T-cell (primary cell): ENCODE measurements at places on chromosomes 2 and 18.

- DNase-seq: no peak
Measured at GRCh38 chr18:74514860-74515495, 18.8 kb downstream of the CNDP2 start.

DNA sequence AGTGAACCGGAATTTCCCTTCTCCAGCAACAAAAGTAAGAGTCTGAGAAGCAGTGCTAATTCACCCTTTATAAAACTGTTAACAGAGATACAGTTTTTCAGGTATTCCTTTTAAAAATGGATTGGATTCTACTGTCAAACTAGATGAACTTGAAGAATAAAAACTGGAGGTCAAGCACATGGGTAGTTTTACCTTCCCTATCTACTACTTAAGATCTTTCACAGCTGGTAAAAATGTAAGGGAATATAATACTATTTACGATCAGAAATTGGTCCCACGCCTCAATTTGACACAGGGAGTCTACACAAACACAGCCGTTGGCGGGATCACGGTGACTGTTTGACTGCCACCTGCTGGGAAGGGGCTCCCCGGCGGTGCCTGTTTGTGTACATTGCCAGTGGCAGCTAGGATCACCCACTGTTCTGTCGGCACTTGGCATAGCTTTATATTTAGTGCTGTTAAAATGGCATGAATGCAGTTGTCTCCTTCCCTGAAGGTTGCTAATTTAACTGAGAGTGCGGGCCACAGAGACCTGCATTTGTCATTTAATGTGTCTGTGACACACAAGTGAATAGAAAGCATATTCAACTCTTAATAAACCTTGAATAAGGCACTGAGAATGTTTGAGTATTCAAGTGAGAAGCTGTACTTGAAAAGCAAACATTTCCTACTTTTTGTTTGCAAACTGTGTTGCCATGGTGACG, 59.5 kb downstream of the ABCG8 start:
- DNase-seq: no peak

DNA sequence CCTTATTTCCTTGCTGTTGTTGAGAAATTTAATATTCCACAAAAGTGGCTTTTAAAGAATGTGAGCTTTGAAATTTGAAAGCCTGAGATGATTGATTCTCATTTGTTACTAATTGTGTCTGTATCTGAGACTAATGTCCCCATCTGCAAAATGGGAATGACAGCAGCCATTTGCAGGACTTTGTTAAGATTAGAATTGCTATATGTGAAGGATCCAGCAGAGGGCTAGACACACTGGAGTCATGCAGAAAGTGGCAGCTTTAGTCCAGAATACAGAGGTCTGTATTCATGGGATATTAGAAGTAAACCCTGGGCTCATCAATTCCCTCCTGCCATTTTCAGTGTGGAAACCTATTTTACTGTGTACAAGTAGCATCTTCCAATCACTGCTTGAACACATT, 296.5 kb upstream of the GYPC start:
- no peak for DNase-seq

GRCh38 chr2:20640411-20641122, 10.3 kb downstream of the HS1BP3 start:
- no peak for DNase-seq

- no peak for DNase-seq
Measured at GRCh38 chr2:166405569-166405926, 29.8 kb upstream of the SCN9A start.

DNA sequence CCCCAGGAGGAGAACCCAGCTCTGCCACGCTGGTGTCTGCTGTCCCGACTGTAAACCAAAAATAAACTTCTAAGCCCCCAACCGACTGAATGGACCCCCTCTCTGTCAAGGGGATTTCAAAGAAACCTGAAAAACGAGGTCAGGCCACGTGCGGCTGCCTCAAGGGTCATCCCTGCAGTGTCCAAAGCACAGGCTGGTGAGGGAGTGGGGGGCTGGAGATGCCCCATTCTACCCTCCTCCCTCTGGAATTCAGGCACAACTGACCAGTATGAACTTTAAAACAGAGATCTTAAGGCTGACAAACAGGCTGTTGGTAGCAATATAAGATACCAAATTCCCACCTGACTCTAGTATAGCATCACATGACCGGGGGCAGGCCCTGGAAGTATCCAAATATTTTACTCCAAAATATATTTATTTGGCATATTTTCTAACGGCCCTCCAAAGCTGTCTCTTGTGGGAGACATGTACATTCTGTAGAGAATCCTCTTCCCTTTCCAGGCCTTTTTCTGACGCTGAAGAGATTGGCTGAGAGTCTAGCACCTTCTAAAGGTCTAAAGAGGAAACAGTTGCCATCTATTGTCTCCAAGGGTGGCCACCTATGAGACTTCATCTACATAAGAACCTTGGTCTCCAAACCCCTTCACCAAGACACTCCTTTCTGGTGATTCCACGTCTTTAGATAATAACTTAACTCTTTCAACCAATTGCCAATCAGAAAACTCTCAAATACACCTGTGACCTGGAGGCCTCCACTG, 40.4 kb upstream of the CTDP1 start:
- DNase-seq: no peak

- DNase-seq: no peak
Measured at GRCh38 chr18:32443706-32444215, 26.9 kb downstream of the GAREM1 start.

GRCh38 chr2:74238879-74239278, 40.5 kb downstream of the MTHFD2 start:
- no peak for DNase-seq

DNA sequence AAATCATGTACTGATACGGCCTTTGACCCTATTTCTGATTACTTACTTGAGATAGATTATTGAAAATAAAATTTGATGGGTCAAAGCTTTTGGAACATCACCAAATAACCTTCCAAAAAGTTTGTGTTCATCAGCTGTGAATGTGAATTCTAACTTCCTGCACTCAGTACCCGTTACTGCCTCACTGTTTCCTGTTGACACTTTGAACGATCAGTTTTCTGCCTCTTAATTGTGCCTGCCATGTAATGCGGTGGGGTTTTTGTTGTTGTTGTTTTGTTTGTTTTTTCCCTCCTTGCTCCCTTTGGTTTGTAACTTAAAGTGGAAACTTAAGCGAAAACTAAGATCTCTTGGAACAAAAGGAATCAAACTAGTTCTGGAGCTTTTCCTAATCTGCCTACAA, 18.9 kb downstream of the ATG16L1 start:
- peak; percentile 20 for DNase-seq

- no peak for DNase-seq
Measured at GRCh38 chr18:28079883-28080282, 97.0 kb downstream of the CDH2 start.

DNA sequence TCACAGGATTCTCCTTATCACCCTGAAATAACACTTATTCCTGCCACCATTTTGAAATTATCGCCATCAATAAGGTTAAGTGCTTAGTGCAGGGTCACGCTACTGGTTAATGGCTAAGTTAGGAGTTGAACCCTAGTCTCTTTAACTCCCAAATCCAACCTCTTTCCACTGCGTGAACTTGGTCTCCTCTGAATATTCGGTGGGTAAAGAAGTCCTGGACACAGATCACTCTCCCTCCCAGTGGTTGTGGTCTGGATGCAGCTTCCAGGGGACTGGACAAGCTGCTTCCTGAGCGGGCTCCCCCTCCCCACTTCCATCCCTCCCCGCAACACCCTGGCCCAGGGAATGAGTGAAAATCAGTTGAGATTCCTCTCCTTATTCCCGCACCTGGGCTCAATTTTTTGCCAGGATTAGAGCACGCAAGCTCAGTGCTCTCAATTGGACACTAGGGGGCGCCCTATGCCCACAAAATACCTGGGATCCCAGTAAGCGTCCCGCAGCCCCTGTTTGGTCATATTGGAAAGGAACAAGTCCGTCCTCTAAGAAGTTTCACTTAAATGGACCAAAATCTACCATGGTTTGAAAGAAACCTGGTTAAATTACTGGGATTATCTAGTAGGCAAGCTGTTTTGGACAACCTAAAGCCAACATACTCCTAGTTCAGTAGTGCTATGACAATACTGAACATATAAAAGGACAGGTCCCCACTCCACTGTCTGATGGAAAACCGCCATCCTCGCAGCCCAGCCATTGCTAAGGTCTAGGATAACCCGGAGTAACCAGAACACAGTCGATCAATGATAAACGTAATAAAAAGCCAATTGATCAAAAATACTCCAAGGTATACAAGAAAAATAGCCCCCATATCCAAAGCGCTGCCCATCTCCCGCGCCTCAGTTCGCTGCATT, 40.4 kb downstream of the DHRS9 start:
- peak; percentile 60 for DNase-seq

DNA sequence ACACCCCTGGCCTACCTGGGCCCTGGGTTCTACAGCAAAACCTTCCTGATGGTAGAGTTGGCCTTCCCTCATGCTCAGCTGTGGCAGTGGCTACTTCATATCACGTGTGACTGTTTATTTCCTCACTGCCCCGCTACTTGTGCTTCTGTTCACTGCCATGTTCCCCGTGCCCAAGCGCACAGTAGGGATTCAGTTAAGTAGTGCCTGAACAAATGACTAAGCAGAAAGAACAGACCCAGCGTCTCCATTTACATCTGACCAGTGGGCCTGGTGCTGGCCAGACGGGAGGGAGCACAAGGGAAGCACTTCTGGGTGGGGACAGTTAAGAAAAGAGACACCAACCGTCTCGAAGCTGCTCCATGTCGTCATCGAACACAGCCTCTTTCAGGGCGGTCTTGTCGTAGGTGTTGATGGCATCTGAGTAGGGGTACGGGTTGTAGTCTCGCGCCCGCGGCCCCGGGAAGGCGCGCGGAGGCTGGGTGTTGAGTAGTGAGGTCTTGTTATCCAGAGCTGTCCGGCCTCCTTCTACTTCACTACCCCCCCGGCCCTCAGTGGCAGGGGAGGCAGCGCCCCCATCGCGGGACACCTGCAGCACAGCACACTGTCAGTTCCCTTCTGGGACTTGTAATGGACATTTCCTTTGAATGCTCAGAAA, 82.4 kb upstream of the TFCP2L1 start:
- DNase-seq: no peak

DNA sequence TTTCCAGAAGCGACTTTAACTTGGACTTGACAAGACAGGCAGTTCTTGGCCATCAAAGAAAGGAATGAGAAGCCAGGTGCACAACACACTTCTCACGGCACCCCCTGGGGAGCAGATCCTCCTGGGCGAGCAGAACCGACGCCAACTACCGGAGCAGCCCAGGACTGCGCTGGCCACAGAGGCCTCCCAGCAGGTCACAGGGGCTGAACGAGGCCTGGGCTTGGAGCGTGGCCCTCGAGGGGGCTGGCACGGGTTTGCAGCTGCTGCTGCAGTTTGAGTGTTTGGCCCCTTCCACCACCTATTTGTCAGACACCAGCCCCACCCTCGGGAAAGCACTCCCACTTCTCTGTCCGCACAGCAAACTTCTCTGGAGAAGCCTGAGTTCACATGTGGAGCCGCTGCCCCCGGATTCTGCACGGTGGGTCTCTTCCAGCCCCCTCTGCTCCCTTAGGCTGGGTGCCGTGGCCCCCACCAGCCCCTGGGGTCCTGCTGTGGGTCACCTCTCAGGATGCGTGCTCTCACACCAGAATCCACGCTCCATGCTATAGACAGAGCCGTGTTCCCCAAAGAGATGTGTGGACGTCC, 306.7 kb upstream of the SALL3 start:
- no peak for DNase-seq

DNA sequence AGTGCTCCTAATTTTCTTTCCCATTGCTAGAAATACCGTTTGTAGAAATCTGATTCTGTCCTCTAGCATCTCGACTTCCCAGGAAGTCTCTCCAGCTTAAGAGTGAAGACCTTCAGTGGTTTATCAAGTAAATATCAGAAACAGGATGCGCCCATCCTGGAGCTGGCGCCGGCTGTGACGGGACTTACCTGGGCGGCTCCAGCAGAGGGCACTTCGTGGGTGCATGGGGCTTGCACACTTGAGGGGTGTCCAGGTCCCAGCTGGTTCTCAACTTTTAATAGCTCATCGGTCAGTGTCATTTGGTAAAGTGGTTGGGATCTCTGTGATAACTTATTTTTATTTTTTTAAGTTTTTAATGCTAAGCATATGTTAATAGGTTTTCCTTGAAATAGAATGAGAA, 167.0 kb upstream of the TPO start:
- DNase-seq: no peak

DNA sequence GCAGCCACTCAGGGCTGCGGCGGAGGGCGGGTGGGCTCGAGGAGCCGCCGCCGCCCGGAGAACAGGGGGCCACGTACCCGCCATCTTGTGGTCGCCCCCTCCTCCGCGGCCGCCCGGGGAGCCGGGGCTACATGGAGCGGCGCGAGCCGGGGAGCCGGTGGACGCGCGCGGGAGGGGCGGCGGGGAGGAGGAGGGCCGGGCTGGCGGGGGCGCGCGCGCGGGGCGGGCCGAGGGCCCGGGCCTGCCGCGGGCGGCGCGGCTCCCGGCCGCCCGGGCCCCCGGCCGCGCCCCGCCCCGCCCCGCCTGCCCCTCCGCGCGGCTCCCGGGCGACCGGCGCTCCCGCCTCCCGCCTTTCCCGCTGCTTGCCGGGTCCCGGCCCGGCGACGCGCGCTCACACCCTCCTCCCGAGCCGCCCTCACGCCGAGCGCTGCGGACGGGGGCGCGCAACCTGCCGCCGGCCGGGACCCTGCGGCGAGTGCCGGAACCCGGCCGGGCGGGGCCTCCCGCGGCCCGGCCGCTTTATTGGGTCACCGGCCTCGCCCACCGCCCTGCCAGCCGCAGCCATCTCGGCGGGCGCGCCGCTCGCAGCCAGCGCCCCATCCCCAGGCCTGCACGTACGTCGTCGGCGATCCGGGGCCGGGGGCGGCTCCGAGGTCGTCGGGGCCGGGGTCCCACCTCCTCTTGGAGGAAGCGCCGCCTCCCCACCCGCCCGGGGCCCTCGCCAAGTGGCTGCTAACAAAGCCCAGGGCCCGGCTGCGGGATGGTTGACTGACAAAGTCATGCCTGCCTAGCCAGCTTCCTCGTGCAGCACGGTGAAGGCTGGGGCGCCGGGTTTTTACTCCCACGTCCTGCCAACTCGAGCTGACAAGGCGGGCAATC, at the start of gene PPP4R1:
PPP4R1 (minus strand) TSS at position 159 of the 879 bp plus-strand sequence; CDS start at position 84, 75 bp downstream.
- peak; percentile 53 for DNase-seq

DNA sequence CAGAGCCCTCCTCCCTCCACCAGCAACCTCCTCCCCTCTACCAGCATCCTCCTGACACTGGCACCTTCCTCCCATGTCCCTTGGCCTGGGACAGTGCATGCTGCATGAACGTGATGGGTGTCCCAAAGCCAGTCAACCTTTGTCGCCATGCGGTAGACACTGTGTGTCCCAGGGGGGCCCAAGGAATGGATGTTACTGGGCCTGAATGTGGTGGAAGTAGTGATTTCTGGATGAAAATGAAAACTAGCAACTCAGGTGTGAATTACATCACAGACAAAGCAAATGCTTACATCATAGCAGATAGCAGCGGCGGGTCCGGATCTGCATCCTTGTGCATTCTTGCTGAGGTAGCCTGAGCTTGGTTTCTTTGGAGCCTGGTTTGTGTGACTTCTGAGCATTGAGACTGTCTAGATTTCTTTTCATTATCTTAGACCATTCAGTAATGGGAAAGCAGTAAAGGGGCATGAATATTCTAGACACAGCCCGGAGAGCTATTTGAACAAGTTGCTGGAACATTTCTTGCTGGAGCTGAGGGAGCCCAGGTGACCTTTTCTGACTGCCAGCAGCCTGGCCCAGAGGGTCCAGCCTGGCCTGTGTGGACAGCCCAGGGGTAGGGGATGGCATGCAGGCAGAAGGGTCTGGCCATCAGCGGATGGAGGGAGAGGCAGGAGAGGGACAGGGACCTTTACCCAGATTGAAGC, 100.4 kb downstream of the FAM210A start:
- DNase-seq: no peak

GRCh38 chr18:32530947-32531651, 60.4 kb upstream of the GAREM1 start:
- DNase-seq: no peak
